ENCODE measurements at places on chromosomes 7 and 10.

DNA sequence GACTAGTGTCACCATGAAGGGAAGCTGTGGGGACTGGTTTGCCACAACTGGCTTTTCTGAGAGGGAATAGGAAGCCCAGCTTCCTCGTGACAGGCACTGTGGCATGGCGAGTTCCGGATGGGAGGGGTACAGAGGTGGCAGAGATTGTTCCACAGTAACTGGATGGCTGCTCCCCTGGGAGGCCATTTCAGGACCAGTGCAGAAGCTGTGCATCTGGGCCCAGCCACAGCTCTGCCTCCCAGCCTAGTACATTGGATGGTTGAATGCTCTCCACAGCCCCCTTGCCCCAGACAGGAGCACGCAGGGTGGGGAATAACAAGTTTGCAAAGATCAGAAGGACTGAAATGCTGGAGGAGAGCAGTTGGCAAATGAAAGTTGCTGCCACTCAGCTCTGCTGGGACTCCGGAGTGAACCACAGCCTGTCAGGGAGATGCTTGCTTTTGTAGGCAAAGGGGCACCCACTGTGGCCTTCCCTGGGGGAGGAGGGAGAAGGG, 51.8 kb downstream of the GSDME start:
- DNase-seq = no peak

DNA sequence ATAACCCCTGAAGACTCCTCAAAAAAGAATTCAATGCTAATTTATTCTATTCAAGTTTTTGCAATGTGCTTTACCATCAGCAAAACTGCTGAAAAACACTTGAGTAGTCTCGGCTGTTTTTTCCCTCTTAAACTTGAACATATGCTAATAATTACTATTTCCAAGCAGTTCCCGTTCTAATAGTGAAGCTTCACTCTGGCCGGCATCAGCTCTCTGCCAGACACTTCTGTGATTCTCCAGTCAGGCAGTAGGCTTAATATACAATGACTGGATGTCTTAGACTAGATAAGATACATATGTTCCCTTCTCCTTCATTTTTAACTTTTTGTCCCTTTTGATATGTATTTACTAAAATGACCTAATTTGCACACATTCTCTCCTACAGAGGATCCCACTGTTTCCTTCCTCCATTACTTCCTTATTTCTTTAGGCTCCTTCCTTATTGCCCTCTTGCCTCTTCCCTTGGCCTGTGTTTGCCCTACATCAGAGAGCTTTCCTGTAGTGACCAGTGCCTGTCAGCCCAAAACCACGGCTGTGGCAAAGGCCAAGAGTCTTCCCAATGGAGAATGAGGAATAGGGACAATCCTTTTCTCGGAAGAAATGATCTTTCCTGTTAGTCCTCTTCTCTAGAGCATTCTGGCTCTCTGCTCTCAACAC, 23.5 kb downstream of the HEPACAM2 start:
- DNase-seq = no peak

- DNase-seq = no peak
Measured at GRCh38 chr10:51815723-51816122, 116.3 kb upstream of the CSTF2T start.

- no peak for DNase-seq
Measured at GRCh38 chr7:101669307-101669706, 40.2 kb upstream of the MYL10 start.

GRCh38 chr10:131676800-131677421, 223.9 kb upstream of the PPP2R2D start:
- DNase-seq = no peak

DNA sequence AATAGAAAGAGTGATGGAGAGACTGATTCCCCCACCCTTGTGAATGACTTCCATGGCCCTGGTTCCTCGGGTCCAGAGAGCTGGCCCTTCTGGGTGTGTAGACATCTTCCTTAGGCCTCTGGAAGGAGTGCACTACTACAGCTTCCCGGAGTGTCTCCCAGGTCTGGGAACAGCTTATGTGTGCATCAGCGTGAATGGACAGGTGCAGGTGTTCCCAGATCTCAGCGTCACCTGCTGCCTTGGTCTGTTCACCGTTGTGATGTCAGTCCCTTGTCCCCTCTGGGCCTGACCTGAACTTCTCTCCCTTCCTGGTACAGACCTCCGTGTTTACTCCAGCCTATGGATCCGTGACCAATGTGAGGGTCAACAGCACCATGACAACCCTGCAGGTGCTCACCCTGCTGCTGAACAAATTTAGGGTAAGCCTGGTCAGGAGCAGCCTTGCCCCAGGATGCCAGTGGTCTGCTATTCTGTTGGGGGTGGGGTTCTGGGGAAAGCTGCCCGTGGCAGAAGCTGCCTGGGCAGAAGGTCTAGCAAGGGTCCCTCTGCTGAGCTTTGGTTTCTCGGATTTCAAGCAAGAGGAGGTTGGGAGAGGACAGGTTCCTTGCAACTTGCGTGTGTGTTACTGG, 10.5 kb upstream of the DEPP1 start:
- no peak for DNase-seq

- no peak for DNase-seq
Measured at GRCh38 chr10:67259319-67259929, 333.6 kb downstream of the LRRTM3 start.

DNA sequence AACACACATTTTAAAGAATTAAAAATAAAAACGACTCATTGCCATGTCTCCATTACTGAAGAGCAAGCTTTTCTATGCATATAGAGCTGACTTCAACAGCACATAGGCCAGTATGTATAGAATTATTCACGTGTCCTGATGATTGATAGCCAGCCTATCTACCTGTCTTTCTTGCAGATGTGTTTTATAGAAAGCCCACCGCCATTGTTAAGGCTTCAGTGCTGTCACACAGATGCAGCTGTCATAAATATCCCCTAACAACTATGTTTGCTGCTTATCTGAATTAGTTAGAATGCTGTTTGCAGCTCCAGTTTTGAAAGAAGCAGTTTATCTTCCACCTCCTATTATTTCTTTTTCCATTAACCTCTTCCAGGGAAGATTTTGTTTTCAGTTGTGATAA, 235.9 kb downstream of the SLC25A13 start:
- no peak for DNase-seq

GRCh38 chr10:25159591-25159990, 15.2 kb upstream of the GPR158 start:
- DNase-seq = no peak

- no peak for DNase-seq
Measured at GRCh38 chr7:82183634-82184033, 259.9 kb downstream of the CACNA2D1 start.

All from CD4-positive, alpha-beta T cell treated with Interleukin-21 for 1 hour (primary cell).